H1 (cell line): ENCODE measurements at places on chromosomes 2 and 18. TPM values are rescaled to one million over a fixed set of nuclear protein-coding genes. Genes with fewer than 3 reads are reported as not detected.

IL36RN gene
- total RNA-seq, result not detected in 2 replicates

CAMKMT gene
- 18.6 and 22.4 TPM in 2 replicates for total RNA-seq

CACNB4 gene
- 4.0 and 4.1 TPM in 2 replicates for total RNA-seq

RPRM gene
- total RNA-seq, result 16.2 and 16.3 TPM in 2 replicates

CD8B2 gene
- total RNA-seq, result not detected in 2 replicates

- no peak overlapping the region for H3K27ac ChIP-seq
- H3K4me1 ChIP-seq, result no peaks in the 10 kb centered on the region
- no peaks in the 10 kb centered on the region for H3K27me3 ChIP-seq
- H3K36me3 ChIP-seq, result no peaks in the 10 kb centered on the region
Measured at GRCh38 chr2:121596221-121597080, 52.8 kb downstream of the CLASP1 start.

GRCh38 chr2:31390324-31390723 is 24.2 kb downstream of the XDH start:
- no peak for DNase-seq
- no peaks in the 10 kb centered on the region for H3K4me1 ChIP-seq
- H3K4me3 ChIP-seq, result no peak overlapping the region

DNA sequence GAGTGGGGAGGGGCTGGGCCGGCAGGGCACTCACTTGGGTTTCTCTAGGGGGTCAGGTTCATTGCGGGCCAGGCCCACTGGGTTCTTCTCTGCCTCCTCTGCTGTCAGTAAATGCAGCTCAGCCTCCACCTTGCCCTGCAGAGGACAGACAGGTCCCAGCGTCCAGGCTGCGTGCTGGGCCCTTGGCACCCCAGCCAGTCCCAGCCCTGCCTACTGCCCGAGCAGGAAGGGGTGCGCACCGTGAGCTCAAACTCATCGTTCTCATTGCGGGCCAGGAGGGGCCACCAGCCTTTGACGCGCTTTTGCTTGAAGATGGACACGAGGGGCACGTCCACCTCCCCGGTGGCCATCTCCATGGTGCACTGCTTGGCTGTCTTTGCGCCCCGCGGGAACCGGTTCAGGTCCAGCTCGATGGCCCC is 17.3 kb downstream of the OTOF start:
- DNase-seq, result no peak
- H3K27ac ChIP-seq, result no peak overlapping the region
- H3K4me3 ChIP-seq, result no peak overlapping the region
- no peaks in the 10 kb centered on the region for H3K36me3 ChIP-seq
